ENCODE measurements at places on chromosomes 16 and 17.

DNA sequence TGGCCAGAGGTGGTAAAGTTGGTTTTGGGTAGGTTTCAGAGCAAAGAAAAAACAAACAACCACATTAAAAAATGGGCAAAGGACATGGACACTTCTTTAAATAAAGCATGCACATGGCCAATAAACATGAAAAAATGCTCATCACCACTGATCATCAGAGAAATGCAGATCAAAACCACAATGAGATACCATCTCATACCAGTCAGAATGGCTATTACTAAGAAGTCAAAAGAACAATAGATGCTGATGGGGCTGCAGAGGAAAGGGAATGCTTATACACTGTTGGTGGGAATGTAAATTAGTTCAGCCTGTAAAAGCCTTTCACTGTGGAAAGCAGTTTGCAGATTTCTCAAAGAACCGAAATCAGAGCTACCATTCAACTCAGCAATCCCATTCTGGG is 598.4 kb upstream of the SOX9 start:
- no peak for DNase-seq

- DNase-seq: no peak
Observed at GRCh38 chr16:16774389-16774788, 395.4 kb downstream of the NPIPA7 start.

GRCh38 chr16:12203780-12204351 is 227.3 kb downstream of the SNX29 start:
- DNase-seq: peak; percentile 55

- DNase-seq: no peak
Observed at GRCh38 chr16:27314161-27314723, 468 bp downstream of the IL4R start.

DNA sequence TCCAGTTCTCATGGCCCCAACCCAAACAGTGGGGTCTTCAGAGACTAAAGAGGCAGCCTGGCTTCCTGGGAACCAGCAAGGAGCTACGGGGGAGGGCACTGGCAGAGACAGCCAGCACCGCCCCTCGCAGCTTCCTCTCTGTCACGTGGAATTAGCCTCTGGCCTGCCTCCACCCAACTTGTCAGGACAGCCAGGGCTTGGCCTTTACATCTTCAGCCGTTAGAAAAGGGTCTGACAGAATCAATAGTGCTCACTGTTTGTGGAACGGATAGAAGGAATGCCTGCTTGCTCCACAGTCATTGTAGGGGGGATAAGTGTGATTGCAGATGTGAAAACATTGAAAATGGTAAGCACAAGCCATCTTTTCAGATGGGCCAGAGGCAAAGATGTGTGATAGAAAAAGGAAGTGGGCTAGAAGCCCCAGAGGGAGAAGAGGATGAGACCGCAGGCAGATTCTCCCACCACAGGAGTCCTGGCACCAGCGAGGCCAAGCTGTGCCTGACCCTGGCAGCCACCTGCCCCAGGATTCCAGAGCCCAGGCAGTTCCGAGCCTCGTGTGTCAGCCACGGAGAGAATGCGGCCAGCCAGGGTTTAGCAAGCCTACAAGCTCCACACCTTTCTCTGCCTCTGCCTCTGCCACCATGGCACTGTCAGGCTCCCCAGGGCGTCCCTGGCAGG is 18.6 kb downstream of the GRIN2C start:
- DNase-seq: peak; percentile 32

GRCh38 chr16:523097-523741 is 4.3 kb upstream of the CAPN15 start:
- no peak for DNase-seq

- no peak for DNase-seq
Observed at GRCh38 chr16:88473666-88474534, 20.8 kb downstream of the ZFPM1 start.

- DNase-seq: no peak
Observed at GRCh38 chr17:49370971-49371834, 9.2 kb upstream of the ZNF652 start.

GRCh38 chr17:1607971-1608320 is 20.7 kb downstream of the SLC43A2 start:
- no peak for DNase-seq

GRCh38 chr16:4701791-4702465 is 8.6 kb downstream of the NUDT16L1 start:
- DNase-seq: no peak

DNA sequence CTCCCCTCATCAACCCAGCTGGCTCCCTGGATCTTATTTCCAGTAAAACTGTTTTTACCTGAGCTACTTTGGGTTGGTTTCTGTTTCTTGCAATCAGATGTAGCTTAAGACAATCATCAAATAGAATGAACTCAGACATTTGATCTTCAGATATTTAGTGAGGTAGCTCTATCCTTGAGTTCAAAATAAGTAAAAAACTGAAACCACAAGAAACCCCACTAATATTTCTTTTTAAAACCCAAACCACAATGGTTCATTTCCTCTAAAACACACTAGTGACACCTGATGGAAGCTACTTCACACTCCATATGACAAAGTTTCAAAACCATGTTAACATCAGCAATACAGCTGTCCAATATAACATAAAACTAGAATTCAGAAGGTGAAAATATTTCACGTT is 37.8 kb downstream of the CACNG1 start:
- DNase-seq: no peak

GRCh38 chr17:39787041-39787440 is 49.3 kb downstream of the GRB7 start:
- no peak for DNase-seq

DNA sequence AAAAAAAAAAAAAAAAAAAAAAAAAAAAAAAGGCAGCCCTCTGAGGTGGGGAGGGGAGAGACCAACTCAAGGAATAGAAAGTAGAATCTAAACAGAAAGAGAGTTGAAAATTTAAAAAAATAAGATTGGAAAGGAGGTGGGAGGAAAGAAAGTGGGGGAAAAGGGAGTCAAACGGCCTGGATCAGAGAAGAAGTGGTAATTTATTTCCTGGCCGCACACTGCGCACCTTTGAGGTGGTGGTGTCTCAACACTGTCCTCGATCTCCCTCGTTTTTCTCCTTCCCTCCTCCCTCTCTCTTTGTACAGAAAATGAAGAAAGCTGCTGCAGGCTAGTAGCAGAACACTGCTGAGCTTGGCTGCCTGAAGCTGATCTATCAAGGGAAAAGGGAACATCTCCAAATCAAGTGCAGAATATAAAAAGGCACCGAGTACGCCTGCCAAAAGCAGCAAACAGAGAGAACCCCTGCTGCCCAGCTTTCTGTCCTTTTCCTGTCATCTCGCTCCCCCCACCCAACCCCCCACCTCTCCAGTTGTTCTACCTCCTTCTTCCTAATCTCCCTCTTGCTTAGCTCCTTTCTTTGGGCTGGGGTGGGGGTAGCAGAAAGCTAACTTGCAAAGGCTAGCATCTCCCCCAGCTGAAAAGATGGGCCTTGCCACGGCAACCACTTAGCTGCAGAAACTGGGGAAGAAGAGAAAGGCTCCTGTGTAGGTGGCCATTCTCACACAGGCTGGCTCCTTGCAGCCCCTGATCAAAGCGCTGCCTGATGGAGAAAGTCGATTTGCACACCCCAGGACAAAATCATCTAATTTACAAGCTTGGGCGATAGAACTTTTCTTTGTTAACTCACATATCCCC is 22.5 kb downstream of the AXIN2 start:
- no peak for DNase-seq

- peak; percentile 32 for DNase-seq
Observed at GRCh38 chr17:29931231-29931932, 1.4 kb upstream of the SSH2 start.

GRCh38 chr17:55584055-55584685 is 72.9 kb upstream of the SMIM36 start:
- DNase-seq: no peak

- DNase-seq: no peak
Observed at GRCh38 chr16:69319381-69319780, 8.2 kb downstream of the VPS4A start.

GRCh38 chr16:9447195-9447551 is 355.7 kb downstream of the HAPSTR1 start:
- no peak for DNase-seq

DNA sequence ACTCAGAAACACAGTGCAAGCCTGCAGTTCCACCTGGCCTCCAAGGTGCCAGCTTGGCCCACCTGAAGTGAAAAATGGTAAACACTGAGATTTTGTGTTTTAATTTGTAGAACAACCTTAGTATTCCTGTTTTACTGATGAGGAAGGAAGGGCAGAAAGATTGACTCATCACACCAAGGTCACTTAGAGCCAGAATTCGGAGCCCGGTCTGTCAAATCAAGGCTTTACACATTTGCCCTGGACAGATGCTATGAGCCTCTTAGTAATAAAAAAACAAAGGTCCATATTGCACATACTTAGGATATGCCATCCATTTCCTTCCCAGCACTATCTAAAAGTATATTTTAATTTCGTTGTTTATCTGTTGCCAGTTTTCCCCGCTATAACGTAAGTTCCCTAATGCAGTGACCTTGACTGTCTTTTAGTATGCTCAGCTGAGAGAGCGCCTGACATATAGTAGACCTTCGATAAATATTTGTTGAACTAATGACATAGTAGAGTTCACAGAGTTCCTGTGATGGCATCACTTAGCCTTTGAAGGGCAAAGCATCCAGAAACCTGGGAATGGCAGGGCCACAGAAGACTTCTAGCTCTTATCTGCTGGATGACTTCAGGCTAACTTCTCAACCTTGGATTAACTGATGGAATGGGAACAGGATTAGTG is 7.2 kb upstream of the TBKBP1 start:
- DNase-seq: no peak

DNA sequence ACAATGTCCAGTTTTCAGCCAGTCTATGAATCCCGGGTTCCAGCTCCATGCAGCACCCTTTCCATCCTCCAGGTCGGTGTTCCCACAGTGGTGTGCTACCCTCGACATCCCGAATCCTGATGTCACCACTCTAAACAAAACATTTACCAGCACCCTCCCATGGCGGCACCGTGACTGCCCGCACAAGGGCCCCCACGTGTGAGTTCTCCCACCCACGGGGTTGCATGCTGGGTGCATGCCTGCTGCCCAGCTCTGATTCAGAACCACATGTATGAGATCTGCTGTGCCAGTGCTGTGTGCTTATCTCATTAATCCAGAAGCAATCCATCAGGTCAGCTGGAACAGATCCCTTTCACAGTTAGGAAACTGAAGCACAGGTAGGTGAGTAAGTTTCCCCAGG is 57.4 kb downstream of the C16orf78 start:
- no peak for DNase-seq

DNA sequence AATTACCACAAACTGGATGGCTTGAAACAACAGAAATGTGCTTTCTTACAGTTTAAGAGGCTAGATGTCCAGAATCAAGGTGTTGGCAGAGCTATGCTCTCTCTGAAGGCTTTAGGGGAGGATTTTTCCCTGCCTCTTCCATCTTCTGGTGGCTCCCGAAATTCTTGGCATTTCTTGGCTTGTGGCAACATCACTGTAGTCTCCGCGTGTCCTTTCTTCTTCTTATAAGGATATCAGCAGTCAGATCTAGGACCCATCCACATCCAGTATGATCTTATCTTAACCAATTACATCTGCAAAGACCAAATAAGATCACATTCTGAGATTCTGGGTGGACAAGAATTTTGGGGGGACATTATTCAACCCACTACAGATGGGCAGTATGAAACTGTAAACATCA is 119.2 kb upstream of the PMFBP1 start:
- DNase-seq: no peak

DNA sequence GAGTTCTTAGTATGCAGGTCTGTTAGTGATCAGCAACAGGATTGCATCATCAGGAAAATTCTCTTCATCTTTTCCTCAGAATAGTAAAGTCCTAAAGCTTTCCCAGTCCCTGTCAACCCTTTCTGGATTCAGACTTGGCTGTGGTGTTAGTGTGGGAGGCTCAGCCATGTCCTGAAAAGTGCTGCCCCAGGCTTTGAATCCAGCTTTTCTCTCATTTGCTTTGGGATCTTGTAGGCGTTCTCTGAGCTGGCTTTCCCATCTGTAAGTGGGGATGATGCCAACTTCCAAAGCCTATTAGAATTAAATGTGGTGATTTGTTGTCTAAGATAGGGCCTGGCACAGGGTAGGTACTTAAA is 3.0 kb downstream of the ALKBH5 start:
- DNase-seq: no peak

GRCh38 chr16:47956916-47957315 is 198.9 kb downstream of the ABCC12 start:
- no peak for DNase-seq

- DNase-seq: no peak
Observed at GRCh38 chr16:5852151-5852550, 754.6 kb upstream of the EEF2KMT start.

GRCh38 chr16:87185983-87186382 is 131.2 kb downstream of the C16orf95 start:
- DNase-seq: no peak

GRCh38 chr17:17732444-17732843 is 51.2 kb downstream of the RAI1 start:
- DNase-seq: no peak

GRCh38 chr16:13883881-13884280 is 36.1 kb upstream of the ERCC4 start:
- DNase-seq: no peak

DNA sequence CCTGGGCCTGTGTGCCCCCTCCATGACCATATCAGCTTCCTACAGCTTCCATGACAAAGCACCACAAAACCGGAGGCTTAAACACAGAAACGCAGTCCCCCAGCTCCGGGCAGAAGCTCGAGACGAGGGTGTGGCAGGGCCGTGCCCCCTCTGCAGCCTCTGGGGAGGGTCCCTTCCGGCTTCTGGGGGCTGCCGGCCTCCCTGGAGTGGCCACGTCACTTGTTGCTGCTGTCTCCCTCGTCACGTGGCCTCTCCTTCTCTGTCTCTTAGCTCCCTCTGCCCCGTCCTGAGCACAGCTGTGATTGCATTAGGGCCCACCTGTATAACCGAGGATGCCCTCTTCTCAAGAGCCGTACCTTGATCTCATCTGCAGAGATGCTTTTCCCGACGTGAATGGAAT is 64.6 kb downstream of the JPH3 start:
- no peak for DNase-seq

DNA sequence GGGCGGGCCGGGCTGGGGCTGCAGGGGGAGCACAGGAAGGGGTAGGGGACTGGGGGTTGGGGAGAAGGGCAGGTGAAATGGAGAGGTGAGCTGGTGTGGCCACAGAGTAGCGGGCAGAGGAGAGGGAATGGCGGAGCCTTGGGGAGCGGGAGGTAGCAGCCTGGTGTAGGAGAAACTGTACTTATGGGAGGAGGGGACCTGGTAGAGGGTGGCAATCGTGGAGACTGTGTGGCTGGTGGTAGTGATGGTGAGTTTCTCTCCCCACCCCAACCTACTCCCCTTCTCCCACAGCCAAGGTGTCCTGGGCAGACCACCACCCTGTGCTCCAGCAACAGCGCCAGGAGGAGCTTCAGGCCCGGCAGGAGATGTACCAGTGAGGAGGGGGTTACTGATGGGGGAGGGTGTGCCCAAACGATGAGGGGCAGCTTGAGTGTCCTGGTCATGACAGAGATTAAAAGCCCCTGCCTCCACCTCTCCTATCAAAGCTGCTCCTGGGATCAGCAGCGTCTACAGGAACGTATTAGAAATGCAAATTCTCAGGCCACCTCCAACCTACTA is 831 bp downstream of the ALOX15B start:
- no peak for DNase-seq

- no peak for DNase-seq
Observed at GRCh38 chr16:4232541-4233386, 9.1 kb downstream of the SRL start.
